ENCODE measurements at places on chromosomes 1 and 21.

DNA sequence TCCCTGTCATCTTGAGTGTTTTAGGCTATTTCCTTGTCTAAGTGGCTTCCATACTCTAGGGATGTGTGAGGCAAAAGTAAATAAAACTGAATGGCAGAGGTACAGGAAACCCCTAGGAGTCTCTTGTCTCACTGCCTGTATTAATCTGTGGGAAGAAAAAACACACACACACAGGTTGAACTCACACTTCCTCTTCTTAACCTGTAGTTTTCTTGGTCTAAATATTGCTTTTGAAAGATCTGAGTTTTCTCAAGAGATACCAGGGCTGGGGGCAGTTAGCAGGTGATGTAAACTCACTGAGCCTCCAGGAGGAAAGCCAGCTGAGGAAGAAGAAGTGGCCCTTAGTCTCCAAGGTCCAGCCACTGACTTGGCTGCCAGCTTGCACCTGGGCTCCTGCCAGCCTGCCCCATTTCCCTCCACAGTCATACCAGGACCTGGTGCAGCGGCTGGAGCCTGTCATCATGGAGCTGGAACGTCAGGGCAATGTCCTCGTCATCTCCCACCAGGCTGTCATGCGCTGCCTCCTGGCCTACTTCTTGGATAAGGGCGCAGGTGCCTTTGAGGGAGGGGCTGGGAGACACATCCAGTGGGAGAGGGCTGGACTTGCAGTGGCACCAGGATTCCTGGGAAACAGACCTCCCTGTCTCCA, 16.9 kb downstream of the PFKFB2 start:
- no peak for DNase-seq

DNA sequence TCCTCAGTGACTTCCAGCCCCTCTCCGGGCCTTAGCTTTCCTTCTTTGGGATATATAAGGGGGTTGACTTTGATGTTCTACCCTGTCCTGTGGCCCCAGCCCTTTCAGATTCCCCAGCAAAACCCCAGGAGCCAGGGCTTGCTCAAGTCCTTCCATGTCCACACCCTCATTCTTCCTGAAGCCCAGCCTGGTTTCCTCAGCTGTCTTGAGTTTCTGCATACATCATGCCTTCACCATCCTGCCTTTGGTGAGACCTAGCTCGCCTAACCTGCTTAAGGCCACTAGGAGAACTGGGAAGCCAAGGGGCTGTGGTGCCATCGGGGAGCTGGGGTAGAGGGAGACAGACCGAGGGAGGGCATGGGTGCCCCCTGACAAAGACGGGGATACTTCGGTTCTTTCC, 17.2 kb upstream of the PEF1 start:
- no peak for DNase-seq

- DNase-seq, result no peak
These were observed 657 bp upstream of the HDAC1 start for GRCh38 chr1:32291145-32291707.

GRCh38 chr1:217911908-217912307, 280.8 kb downstream of the SPATA17 start:
- no peak for DNase-seq

- no peak for DNase-seq
These were observed 6.5 kb downstream of the AK5 start for GRCh38 chr1:77288275-77288674.

Measured in brain (organoid and tissue), 16 donors.